ENCODE measurements at places on chromosomes 7 and 10.
A peak's percentile ranks its signal among the peaks of the same experiment; 100 is the strongest.

DNA sequence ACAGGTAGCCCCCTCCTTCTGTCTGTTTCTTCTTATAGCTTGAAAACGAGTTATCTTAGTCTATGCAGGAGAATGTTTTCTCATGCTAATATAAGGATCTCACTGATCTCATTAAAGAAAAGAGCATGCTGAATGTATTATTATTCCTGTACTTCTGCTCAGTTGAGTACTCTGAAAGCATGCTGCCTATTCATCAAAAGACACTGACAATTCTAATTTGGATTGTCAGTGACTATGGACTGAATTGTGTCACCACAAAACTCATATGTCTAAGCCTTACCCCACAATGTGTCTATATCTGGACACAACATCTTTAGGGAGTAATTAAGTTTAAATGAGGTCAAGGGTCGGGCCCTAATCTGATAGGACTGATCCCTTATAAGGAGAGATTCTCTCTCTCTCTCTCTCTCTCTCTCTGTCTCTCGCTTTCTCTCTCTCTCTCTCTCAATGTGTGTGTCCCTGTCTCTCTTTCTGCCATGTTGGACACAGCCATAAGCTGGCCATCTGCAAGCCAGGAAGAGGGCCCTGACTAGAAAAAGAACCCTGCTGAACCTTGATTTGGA is 98.4 kb downstream of the GNAT3 start:
- no peak for DNase-seq

DNA sequence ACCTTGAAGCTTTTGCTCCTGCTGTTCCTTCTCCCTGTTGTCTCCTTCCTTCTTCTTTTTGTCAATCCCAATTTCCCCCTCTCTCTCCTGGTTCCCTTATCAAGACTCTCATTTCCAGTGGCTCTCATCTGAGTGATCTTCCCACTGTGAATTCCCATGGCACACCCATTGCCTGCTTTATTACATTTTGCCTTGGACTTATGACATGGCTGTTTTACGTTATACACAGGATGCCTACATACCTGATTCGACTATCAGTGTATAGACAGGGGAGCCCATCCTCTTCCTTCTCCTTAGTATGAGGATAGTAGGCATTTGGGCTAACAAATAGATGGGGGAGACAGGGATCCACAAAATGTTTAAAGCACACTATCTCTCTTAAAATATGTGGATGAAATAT is 39.9 kb upstream of the EFCAB10 start:
- no peak for DNase-seq

GRCh38 chr7:151167197-151167961 is at the start of gene GBX1:
Gene GBX1 (minus strand): TSS chr7:151167694. CDS start chr7:151167548, 146 bp downstream.
- DNase-seq: no peak

- DNase-seq: no peak
Measured at GRCh38 chr7:78280276-78280675, 481.7 kb downstream of the PHTF2 start.

DNA sequence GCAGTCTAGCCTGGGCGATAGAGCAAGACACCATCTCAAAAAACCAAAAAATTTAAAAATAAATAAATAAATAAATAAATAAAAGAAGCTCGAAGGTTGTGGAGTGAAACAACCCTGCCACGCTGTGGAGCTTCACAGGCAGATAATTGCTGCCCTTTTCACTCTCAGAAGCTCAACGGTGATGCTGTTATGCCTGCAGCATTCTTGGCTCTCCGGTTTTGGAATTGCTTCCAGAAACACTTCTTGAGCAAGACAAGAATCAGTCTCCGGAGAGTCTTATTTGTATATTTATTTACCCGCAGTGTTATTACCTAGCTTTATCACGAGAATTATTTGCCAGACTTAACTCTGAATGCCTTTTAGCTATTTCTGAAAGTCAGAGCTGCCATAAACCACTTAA is 40.5 kb upstream of the UBE2H start:
- DNase-seq: no peak

- no peak for DNase-seq
Measured at GRCh38 chr10:28838908-28839307, 161.6 kb downstream of the BAMBI start.

DNA sequence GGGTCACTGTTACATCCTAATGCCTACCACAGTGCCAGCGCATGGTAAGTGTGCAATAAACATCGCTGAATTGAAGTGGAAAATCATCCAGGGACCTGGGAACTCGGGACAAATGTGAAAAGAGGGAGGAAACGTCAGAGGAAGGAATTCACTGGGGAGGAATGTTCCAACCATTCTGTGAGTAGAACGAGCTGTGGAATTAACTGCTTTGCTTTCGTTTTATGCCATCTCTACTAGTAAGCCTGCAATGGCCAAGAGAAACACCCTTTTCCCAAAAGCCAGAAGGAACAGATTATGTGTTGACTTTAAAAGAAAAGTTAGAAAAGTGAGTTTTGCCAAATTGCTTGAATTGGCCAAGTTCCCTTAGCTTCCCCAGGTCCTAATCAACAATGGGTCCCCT is 1044.9 kb downstream of the TYW1 start:
- DNase-seq: no peak

DNA sequence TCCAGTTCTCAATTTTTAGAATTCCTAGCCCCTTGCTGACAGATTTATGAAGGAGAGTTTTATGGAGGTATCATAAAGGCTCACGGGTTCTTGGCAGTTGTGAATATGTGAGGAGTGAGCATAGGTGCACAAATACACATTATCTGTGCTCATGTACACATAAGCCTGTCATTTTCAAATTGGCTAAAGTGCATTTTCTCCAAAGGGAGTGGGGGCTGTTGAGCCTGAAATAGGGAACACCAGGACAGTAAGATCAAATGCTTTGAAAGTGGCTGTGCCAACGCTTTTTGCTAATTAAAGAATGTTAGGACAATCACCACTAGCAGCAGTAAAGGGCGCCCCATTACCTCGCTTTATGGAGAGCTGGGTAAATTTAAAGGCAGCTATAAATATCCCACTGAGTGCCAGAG is 8.3 kb upstream of the LRRC4 start:
- DNase-seq: no peak

DNA sequence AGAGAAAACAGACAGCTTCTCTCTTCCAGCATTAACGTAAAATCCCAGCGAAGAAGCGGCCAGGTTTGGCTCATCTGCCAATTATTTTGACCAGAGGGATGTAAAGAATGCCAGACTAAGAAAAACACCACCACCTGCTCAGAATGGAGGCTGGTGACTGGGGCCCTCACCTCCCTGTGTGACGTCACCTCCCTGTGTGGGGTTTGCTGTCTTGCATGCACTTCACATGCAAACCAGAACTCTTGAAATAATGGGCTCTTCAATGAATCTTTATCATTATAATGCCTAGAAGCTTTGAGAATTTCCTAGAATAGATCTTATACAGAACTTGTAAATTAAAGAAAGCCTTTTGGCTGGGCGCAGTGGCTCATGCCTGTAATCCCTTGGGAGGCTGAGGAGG is 101.8 kb upstream of the WAC start:
- no peak for DNase-seq

DNA sequence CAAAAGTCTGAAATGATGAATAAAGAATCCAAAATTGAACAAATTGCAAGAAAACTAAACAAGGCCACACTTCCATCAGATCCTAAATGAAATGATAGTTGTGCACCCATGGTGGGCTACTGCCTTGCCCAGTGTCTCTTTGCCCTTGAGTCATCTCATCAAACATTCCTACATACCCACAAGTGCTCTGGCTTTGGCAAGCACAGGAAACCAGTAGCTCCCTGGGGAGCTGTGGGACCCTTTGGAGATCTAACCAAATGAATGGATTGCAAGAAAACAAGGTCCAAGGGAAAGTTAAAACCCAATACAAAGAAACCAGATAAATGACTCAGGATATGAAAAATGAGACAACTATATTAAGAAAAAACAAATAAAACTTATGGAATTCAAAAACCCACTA is 129.8 kb upstream of the TMEM229A start:
- DNase-seq: no peak

GRCh38 chr10:70588859-70589570 is 13.5 kb downstream of the PRF1 start:
- DNase-seq: no peak

DNA sequence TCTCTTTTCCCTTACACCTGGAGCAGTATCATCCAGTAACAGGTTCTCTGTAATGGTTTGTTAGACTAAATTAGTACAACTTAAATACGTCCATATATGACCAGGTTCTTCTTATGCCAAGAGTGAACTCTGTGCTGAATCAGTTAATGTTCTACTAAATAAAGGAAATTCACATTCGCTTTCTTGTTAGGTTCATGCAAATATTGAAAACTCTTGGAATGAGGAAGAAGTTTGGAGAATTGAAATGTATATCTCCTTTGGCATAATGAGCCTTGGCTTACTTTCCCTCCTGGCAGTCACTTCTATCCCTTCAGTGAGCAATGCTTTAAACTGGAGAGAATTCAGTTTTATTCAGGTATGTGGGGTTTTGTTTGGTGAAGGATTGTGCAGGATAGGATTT is 15.3 kb upstream of the CFAP69 start:
- DNase-seq: no peak

- no peak for DNase-seq
Measured at GRCh38 chr10:28375399-28376354, 72.8 kb upstream of the MPP7 start.

GRCh38 chr10:34200355-34200901 is 614.7 kb downstream of the PARD3 start:
- DNase-seq: no peak

GRCh38 chr10:48551861-48552591 is 52.8 kb downstream of the ARHGAP22 start:
- peak; percentile 26 for DNase-seq

GRCh38 chr7:66522518-66522917 is 106.2 kb upstream of the KCTD7 start:
- DNase-seq: peak; percentile 20

DNA sequence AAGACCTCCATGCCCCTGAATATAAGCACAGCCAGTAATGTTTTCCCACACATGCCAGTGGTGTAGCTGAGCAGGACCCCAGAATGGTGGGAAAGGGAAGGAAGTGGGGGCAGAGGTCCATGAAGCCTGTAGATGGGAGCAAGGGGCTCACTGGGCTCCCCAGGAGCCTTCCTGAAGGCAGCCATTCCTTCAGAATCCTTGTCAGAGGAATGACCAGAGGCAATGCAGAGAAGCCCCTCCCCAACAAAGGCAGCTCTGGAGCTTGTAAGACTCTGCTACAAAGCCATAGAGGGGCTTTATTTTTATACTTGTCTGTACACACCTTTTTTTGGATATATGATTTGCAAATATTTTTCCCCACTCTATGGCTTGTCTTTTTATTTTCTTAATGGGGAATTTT is 165.0 kb upstream of the TCF7L2 start:
- no peak for DNase-seq

DNA sequence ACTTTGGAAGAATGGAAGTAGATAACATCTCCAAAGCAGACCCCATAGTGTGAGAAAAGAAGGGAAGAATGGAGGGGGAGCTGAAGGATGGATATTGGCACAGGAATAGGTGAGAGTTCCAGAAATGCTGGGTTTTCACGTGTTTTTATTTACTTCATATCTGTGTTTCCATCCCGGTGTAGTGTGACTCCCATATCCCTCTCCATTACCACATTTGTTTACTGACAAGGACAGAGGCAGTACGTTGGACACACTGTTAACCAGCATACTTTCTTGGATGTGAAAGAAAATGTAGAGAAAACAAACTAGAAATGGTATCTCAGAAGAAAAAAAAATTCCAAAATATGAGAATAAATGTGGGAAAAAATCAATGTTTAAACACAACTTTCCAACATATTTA is 124.4 kb upstream of the PFKP start:
- no peak for DNase-seq

GRCh38 chr7:75723444-75723843 is 15.3 kb downstream of the HIP1 start:
- DNase-seq: no peak

- DNase-seq: no peak
Measured at GRCh38 chr7:87574630-87575029, 26.1 kb downstream of the ABCB1 start.

DNA sequence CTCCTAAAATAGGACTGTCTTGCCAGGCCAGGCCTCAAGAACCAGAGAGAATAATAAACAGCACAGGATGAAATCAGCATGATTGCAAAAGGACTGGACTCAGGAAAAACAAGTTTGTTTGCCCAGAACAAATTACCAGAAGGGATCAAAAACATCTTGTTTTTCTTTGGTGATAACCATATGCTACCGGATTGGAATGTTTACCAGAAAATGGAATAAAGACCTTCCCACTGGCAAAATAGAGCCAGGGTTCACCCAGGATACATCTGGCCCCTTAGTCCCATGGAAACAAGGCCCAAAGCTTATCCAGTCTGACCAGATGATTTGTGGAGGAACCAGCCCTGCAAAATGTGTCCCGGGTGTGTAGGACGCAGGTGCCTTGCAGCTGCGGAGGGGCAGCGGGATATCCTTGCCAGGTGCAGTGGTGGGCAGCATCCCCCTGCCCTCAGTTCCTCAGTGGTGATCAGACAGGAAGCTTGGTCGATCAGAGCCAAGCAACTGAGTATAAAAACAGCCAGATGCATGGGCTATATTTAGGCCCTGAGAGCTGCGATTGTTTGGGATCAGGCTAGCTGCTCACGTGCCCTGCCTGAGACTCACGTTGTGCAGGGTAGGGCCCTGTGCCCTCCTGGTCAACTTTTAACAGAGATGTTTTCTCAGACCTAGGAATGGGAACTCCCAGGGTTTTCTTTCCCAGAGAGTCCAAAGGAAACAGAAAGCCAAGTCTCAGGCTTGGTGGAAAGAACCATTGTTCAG is 4.6 kb upstream of the ZNF22 start:
- DNase-seq: peak; percentile 79

DNA sequence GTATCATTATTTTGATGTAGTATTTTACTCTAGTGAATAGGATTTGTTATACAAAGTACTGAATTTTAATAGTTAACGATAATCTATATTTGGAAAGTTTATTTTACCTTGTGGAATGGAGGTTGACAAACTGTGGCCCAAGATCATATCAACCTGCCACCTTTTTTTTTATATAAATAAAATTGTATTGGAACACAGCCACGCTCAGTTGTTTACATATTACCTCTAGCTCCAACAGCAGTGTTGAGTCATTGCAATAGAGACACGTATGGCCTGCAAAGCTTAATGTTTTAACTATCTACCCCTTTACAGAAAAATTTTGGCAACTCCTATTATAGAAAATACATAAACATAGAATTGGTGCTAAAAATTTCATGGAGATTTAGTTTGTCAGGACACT is 239.3 kb downstream of the THSD7A start:
- no peak for DNase-seq

DNA sequence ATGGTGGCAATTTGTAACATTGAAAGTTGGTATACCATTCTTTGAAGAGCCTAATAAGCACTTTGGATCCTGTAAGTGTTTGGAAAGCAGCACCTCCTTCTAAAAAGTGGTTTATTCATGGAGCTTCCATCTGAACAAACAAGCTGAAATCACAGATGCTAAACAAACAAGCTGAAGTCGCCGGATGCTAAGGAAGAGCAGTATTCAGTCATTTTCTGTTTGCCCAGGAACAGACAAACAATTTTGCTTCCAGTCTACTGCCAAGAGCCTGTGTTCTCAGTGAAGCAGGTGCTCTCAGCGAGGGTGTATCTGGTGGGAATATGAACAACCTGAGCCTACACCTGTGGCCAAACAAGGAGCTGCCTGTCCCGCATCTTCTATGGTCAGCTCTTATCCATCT is 6.3 kb downstream of the COL28A1 start:
- DNase-seq: no peak

All from Jurkat, Clone E6-1 (cell line).